Keratinocyte (primary cell): ENCODE measurements at places on chromosomes 7 and 10. TPM values are rescaled to one million over a fixed set of nuclear protein-coding genes. Genes with fewer than 3 reads are reported as not detected.

C10orf67 gene
- polyA plus RNA-seq = 0.07 to 0.26 TPM (median 0.26 TPM) in 3 replicates

EMX2 gene
- polyA plus RNA-seq = 1.2 to 2.8 TPM (median 2.4 TPM) in 3 replicates

C7orf57 gene
- 0.22 to 0.60 TPM (median 0.39 TPM) in 3 replicates for polyA plus RNA-seq

DMBT1 gene
- 0.04 to 0.17 TPM (median 0.08 TPM) in 3 replicates for polyA plus RNA-seq

FKBP6 gene
- not detected in 3 replicates for polyA plus RNA-seq

OR9A2 gene
- polyA plus RNA-seq = not detected in 3 replicates

SFTPA1 gene
- polyA plus RNA-seq = not detected in 3 replicates

TFEC gene
- polyA plus RNA-seq = 0.05 to 0.11 TPM (median 0.08 TPM) in 3 replicates

ATRNL1 gene
- 0.06 to 0.07 TPM in 2 of 3 replicates, not detected in the other for polyA plus RNA-seq

SKIDA1 gene
- 0.13 to 0.44 TPM (median 0.15 TPM) in 3 replicates for polyA plus RNA-seq

GHITM gene
- polyA plus RNA-seq = 146 to 214 TPM (median 175 TPM) in 3 replicates

NXPH1 gene
- polyA plus RNA-seq = not detected in 3 replicates

NKX2-3 gene
- polyA plus RNA-seq = not detected in 3 replicates

- no peak for DNase-seq
Observed at GRCh38 chr7:156094350-156095146, 282.3 kb upstream of the SHH start.

- DNase-seq = no peak
Observed at GRCh38 chr7:149868623-149869290, 5.0 kb upstream of the ATP6V0E2 start.

- no peak for DNase-seq
Observed at GRCh38 chr7:82740246-82740848, 296.8 kb upstream of the CACNA2D1 start.

GRCh38 chr10:109886037-109886780 lies 37.1 kb downstream of the XPNPEP1 start:
- no peak for DNase-seq

- no peak for DNase-seq
Observed at GRCh38 chr10:79247373-79248137, 99.7 kb upstream of the PPIF start.

GRCh38 chr7:32586291-32587221 lies 91.3 kb downstream of the AVL9 start:
- DNase-seq = no peak

GRCh38 chr10:122244001-122244975 lies 26.8 kb upstream of the BTBD16 start:
- no peak for DNase-seq

GRCh38 chr10:3398825-3399646 lies 226.5 kb upstream of the PITRM1 start:
- DNase-seq = no peak

DNA sequence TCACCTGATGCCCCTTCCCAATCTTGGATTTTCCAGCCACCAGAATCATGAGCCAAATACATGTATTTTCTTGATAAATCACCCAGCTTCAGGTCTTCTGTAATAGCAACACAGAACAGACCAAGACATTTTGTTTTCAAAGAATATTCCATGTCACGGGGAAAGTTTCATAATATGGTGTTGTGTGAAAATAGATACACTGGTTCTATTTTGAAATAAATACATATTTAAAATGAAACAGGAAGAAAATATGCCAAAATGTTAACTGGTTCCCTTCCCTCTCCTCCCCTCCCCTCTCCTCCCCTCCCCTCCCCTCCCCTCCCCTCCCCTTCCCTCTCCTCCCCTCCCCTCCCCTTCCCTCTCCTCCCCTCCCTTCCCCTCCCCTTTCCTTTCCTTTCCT lies 30.3 kb upstream of the CAMK1D start:
- DNase-seq = no peak

- DNase-seq = no peak
Observed at GRCh38 chr10:4016214-4016740, 231.3 kb upstream of the KLF6 start.

GRCh38 chr7:156675721-156676120 lies 35.1 kb downstream of the RNF32 start:
- no peak for DNase-seq

DNA sequence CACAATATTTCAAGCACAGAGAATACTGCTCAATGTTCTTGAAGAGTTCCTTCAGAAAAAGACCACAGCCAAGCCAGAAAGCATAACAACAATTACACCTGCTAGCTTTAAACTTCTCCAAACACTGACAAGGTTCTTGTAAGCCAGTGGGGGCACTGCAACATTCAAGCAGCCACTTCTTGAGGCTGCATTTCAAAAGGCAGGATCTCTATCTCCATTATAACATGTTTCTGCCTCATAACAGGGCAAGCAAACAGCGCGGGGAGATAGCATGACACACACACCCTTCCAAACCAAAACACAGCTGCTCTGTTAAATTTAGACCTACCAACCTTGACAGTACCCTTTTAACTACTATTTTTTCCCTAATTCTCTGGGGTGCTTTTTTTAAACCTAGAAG lies 30.8 kb downstream of the CHCHD3 start:
- no peak for DNase-seq

DNA sequence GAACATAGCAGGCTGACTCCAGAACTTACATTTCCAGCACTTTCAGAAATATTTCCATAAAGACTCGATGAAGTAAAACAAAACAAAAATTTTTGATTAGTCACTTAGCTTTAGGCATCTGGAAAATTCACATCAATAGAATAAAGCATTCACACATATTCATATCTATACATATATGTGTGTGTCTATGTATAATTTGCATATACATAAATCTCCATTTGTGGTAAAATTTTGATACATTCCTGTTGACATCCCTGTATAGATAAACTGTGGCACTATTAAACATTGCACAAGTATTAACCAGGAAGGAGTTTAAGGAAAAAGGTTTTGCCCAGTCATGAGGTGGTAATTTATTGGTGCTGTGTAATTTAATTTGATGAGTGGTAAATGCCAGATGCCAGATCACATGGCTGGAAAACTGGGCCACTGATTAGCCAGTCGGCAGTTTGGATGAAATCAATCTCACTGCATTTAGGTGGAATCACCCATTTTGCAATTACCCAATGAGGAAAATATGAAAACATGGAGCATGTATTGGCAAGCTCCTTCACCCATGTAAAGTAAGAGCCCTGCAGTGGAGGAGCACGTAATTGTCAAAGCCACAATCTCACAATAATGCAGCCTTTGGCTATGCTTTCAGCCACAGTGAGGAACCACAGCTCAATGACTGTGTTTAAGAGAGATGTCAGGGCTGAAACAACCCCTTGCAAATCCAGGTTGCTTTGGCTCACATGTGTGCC lies 294.6 kb downstream of the RNLS start:
- no peak for DNase-seq

- no peak for DNase-seq
Observed at GRCh38 chr7:13117103-13117502, 429.7 kb downstream of the ARL4A start.

- no peak for DNase-seq
Observed at GRCh38 chr10:3074145-3074665, 6.9 kb downstream of the PFKP start.

DNA sequence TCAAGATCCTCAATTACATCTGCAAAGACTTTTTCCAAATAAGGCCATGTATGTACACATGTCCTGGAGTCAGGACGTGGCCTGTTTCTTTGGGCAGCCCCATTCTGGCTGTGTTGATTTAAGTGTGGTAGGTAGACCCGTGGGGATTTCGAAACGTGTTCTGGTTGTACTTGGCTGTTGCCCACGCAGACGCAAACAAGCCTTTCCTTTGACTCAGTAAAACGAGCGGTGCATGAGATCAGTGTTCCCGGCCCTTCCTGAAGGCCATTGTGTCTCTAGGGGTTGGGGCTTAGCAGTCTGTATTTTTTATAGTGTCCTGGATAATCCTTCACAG lies 64.8 kb upstream of the DNAJB6 start:
- no peak for DNase-seq

DNA sequence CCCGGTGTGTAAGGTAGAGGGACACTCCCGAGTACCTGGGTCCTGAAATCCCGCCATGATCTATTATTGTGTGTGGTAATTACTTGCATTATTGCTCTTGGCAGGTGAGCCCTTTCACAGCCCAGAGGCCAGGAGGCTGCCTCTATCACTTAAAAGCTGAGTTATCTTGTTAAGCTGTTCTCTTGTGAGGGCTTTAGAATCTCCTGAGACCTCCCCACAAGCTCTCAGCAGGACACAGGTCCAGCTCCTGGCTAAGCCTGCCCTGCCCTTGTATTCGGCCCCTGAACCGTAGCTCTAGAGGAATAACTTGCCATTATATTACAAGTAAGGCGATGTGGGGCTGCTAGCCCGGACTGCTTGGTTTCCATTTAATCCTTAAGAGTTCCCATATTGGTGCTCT lies 13.9 kb downstream of the SND1 start:
- no peak for DNase-seq

GRCh38 chr10:100972904-100973535 lies 3.7 kb downstream of the SEMA4G start:
- DNase-seq = no peak

DNA sequence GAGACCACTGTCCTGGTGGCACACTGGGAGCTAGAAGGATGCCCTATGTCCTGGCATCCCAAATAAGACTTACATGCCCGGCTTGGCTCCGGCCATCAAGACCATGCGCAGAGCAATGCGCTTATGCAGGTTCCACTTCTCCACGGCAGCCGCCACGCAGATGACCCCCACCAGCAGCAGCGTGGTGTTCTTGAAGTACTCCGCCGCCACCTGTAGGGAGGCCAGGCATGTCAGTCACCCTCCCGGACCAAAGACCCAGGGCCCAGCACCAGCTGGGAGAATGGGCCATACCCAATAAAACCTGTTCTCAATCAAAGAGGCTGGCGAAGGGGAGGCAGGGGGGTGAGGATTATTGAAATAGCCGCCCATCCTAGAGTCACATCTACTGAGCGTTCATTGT lies 19.9 kb downstream of the SLC13A4 start:
- no peak for DNase-seq

DNA sequence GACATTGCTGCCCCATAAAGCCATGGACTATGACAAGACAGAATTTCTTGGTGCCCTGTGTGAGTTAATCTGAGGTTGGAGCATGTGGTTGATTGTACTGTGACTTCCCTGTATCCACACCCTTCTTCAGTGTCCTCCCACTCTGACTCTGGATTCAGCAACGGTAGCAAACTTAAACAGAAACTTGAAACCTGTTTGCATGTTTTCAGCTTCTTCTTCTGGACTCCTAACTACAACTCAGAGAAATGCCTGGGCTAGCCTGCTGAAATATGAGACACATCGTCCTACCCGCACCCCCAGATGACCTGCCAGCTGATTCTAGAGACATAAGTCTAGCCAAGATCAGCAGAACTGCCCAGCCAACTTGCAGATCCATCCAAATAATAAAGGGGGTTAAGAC lies 78.4 kb downstream of the IPMK start:
- no peak for DNase-seq

DNA sequence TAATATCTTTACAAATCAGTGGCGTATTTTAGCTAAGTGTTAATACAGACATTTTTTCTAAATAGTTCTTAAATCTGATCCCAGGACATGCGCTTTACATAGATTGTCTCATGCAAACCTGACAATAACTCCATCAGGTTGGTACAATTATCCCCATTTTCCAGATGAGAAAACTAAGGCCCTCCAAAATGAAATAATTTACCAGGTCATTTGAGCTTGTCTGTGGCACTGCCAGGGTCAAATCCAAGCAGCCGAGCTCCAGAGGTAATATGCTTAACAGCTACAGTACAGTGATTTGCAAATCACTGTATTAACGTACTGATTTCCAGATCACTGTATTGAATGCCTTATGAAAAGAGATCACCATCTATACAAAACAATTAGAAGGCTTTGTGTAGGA lies 223.1 kb downstream of the CHCHD3 start:
- DNase-seq = no peak

- DNase-seq = peak; percentile 32
Observed at GRCh38 chr7:2237109-2237602, 4.4 kb upstream of the MAD1L1 start.

DNA sequence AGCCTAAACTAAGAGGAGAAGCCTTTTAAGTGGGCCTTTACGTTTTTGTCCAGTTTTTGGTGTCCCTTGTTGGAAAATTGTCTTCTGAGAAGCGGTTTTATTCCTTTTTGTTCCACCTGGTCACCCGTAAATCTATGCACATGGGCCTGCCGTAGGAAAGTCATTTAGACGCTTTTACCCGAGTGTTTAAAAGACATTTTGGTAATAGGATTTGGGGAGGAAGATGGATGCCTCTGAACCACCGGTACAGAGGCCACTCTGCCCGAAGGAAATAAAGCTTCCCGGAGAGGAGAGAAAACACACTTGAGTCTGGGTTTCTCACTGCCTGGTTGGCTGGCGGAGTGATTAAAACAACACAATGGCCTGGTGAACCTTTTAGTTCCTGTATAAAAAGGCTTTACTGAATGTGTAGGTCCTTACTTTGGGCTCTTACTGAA lies 760 bp downstream of the THNSL1 start:
- DNase-seq = no peak

GRCh38 chr7:30255064-30255769 lies 29.2 kb upstream of the ZNRF2 start:
- no peak for DNase-seq

DNA sequence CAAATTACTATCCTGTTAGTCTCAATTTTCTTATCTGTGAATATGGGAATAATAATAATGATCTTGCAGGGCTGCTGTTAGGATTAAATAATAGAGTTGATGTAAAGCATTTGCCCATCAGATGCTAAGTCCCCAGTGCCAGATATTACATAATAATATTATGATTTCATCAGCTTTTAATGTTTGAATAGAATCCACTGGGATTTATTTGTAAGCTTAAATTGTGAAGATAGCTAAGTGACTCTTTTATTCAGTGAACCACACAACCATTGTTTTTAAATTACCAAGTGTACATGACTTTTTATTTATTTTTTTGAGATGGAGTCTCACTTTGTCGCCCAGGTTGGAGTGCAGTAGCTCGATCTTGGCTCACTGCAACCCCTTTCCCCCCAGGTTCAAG lies 510.3 kb upstream of the DPP6 start:
- no peak for DNase-seq

- peak; percentile 71 for DNase-seq
Observed at GRCh38 chr10:34319197-34319846, 495.8 kb downstream of the PARD3 start.

- DNase-seq = no peak
Observed at GRCh38 chr7:45450571-45451204, 123.5 kb upstream of the ADCY1 start.

- no peak for DNase-seq
Observed at GRCh38 chr7:101170617-101171441, 5.5 kb upstream of the VGF start.

- DNase-seq = no peak
Observed at GRCh38 chr7:21948887-21949540, 3.3 kb upstream of the CDCA7L start.

- peak; percentile 80 for DNase-seq
Observed at GRCh38 chr10:43355749-43356371, 15.6 kb upstream of the FXYD4 start.
